Keratinocyte (primary cell): ENCODE measurements at places on chromosomes 6 and 20. TPM values are rescaled to one million over a fixed set of nuclear protein-coding genes. Genes with fewer than 3 reads are reported as not detected.
A peak's percentile ranks its signal among the peaks of the same experiment; 100 is the strongest.

- no peak for DNase-seq
Observed at GRCh38 chr6:127131772-127132376, 13.4 kb downstream of the RSPO3 start.

DNA sequence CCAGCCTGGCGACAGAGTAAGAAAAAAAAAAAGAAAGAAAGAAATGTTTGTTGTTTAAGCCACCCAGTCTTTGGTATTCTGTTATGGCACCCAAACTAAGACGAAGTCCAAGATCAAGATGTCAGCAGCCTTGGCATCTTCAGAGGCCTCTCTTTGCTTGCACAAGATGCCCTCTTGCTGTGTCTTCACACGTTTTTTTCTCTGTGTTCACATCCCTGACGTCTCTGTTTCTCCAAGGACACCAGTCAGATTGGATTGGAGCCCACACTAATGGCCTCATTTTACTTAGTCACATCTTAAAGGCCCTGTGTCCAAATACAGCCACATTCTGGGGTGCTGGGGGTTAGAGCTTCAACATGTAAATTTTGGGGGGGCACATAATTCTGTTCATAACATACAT, 380.9 kb downstream of the GJA1 start:
- DNase-seq, result no peak

BPIFB4 gene
- polyA plus RNA-seq, result not detected in 3 replicates

- no peak for DNase-seq
Observed at GRCh38 chr20:6705106-6705766, 62.2 kb upstream of the BMP2 start.

SIRPB2 gene
- polyA plus RNA-seq, result 1.1 to 2.1 TPM (median 1.6 TPM) in 3 replicates

DNA sequence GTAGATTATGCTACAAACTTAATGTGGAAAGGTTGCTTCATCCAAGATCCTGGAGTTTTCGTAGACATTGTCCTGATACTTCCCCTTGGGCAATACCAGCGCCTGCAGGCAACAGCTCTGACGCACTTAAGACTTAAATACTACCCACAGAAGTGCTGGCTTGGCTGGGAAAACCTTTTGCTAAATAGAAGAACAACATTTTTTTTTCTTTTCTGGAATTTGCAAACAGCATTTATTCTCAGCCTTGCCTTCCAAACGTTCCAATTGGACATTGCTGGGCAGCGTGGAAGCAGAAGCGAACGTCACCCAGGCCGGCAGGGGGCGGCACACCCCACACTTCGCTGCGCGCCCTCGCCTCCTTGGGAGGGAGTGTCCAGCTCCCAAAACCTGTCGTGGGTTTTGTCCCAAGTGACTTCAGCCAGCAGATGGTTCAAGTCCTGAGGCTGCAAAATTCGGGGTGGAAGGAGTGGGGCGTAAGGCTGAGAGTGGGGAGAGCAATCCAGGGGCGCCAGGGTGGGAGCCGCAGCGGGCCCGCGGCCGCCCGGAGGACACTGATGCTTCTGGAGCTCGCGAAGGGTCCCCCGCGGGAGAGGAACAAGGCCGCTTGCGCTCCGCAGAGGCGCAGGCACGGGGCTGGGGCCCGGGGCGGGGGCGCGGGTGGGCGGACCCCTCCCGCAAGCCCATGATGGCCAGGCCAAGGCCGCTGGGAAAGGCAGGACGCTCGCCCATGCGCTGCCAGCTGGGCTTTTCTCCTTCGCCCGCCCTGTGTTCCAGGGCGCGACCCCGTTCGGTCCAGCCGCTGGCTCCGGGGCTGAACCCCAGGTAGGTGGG, 60.8 kb upstream of the MAP3K4 start:
- peak; percentile 9 for DNase-seq

GRCh38 chr20:50331469-50332363, 141.1 kb downstream of the CEBPB start:
- DNase-seq, result no peak

CRYBG1 gene
- polyA plus RNA-seq, result 33.8 to 54.7 TPM (median 36.9 TPM) in 3 replicates

DLL1 gene
- 6.5 to 14.2 TPM (median 8.2 TPM) in 3 replicates for polyA plus RNA-seq

DDX39B gene
- polyA plus RNA-seq, result 270 to 540 TPM (median 314 TPM) in 3 replicates

DNA sequence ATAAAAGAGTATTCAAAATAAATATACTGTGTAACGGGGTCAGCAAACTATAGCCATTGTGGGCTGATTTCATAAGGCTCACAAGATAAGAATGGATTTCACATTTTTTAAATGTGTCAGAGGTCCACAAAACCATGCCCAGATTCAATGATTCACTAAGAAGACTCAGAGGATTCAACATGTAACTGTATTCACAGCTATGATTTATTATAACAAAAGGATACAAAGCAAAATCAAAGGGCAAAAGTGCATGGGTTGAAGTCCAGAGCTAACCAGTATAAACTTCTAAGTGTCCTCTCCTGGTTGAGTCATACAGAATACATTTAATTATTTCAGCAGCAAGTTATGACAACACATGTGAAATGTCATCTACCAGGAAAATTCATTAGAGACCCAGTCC, 49.2 kb downstream of the TBC1D32 start:
- no peak for DNase-seq

DNA sequence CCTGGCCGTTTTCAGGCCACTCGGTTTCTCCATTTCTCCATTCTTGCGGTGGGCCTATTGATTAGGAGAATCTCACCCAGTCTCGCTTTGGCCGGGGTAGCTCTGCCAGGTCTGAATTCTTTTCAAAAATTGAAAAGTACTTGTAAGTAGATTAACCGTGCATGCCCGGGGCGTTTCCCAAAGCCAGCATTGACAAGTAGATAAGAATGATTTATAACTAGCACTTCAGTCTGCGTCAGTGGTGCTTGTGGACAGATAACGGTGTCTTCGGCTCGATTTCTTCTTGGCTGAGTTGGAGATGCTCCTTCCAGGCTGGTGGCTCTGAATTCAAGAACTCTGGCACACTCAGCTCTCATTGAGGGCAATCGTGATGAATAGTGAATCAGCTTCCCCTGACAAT, 29.0 kb downstream of the SLC24A3 start:
- no peak for DNase-seq

DNA sequence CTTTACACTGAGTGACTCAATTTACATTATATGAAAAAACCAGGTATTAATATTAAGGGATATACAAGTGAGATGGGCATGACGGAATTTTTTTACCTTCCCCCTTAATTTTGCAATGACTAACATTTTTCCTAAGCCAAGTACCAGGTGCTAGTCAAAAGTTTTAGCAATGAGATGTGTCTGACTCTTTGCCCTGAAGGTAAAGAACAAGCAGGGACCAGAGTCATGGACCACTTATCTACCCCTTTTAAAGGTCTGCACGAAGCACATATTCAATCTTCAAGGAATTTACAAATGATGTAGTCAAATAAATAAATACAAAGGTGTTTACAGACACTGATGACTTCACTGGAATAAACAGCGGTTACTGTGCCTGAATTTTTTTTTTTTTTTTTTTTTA, 1.4 kb downstream of the GLO1 start:
- DNase-seq, result peak; percentile 55

LST1 gene
- polyA plus RNA-seq, result 0.18 TPM in 1 of 3 replicates, not detected in the others

EPHA7 gene
- not detected in 3 replicates for polyA plus RNA-seq

- no peak for DNase-seq
Observed at GRCh38 chr20:53935344-53936084, 134.9 kb downstream of the BCAS1 start.

- no peak for DNase-seq
Observed at GRCh38 chr20:54981175-54981574, 505.8 kb downstream of the DOK5 start.

DNA sequence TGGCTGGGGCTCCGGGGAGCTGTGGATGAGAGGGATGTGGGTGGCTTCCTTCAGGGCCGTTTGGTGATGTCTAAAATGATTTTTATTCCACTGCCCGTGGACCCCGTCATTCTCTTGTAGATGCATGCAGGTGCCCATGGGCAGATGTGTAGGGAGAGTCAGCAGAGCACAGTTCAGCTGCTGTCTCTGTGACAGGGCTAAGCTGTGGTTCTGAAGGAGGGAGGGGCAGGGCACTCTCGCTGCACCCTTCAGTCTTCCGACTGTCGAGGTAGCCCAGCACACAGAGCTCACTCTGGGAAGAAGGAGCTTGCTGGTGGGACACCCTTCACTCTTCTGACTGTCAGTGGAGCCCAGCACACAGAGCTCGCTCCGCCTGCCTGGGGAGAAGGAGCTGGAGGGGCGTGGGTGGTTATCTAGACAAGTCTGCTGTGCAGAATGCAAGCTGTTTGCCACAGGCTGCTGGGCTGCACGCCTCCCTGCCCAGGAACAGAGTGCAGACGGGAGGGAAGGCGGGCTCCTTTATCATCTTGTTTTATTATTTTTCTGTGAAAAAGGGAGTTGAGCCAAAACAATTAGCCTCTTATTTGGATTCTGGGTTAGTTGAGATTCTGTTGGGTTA, 28.4 kb upstream of the ADRM1 start:
- DNase-seq, result no peak

DNA sequence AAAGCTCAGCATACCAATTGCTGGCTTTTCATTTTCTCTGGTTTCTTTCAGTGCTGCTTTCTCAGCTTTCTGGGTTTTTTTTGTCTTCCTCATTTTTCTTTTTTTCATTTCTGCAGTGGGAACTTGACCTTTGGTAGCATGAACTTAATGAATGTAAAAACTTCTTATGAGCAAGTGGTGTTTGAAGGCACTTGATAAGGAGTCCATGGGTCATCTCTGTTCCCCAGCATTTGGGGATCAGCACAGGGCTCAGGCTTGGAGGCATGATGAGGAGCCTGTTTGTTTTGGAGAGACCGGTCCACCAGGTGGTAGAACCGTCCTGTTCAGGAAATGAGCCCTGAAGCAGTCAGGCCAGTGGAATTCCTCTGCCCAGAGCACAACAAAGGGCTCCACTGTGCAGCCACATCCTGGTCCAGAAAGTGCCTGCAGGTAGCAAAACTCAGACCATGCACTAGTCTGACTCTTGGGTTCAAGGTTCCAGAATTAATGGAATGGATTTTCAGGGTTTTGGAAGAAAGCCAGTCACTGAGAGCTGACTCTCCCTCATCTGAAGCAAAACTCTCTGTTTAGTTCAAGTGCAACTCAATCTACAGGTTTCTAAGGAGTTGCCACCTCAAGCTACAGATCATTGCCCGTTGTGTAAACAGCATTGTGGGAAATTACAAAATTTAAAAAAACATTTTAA, 52.3 kb upstream of the ADGRF1 start:
- DNase-seq, result no peak

GRCh38 chr20:3935956-3936340, 46.8 kb downstream of the PANK2 start:
- DNase-seq, result no peak

- no peak for DNase-seq
Observed at GRCh38 chr20:49937027-49937929, 1.1 kb downstream of the RNF114 start.

PAX1 gene
- not detected in 3 replicates for polyA plus RNA-seq

DNA sequence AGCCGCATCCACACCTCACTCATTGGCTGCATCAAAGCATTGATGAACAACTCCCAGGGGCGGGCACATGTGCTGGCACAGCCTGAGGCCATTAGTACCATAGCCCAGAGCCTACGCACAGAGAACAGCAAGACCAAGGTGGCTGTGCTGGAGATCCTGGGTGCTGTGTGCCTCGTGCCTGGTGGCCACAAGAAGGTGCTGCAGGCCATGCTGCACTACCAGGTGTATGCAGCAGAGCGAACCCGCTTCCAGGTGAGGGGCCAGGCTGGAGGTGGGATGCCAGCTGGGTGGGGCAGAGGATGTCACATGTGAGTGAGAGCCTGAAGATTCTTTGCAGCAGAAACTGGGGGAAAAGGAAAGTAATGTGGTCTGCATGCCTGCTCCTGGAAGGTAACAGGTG, 66.7 kb downstream of the MOCS1 start:
- DNase-seq, result no peak

DNA sequence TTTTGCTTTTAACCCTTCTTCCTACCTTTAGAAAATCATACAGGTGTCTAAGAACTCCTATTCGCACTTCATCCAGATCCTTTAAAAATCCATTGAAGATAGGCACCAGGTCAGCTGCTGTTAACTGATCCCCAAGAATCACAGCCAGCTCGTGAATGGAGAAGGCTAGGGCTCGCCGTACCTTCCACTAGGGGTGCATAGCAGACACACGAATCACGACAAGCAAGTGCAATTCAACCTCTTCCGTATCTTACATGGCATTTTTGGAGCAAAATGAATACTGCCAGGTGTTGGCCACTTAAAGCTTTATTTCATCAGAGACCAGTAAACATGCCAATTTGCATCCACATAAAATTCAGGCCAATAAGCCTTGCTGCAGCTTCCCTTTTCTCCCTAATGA, 10.8 kb upstream of the ANKRD60 start:
- DNase-seq, result no peak

RAD21L1 gene
- 0.06 TPM in 1 of 3 replicates, not detected in the others for polyA plus RNA-seq

SUMO4 gene
- 0.09 TPM in 2 of 3 replicates, not detected in the other for polyA plus RNA-seq

GRCh38 chr20:53943522-53944291, 126.7 kb downstream of the BCAS1 start:
- no peak for DNase-seq

DNA sequence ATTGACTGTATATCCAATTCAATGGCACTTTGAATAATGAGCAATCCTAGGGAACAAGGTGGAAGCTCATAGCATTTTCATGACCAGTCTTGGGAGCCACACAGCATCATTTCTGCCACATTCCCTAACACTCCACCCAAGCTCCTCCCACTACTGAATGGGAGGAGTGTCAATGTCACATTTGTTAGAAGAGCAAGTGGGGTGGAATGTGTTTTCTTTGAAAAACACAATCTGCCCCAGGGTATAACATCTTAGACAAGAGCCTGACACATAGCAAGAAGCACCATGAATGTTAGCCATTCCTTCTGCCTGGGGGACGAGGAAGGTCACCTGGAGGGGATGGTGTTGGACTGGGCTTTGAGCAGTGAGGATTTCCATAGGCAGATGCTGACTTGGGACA, 258.3 kb upstream of the PMEPA1 start:
- DNase-seq, result no peak

DNA sequence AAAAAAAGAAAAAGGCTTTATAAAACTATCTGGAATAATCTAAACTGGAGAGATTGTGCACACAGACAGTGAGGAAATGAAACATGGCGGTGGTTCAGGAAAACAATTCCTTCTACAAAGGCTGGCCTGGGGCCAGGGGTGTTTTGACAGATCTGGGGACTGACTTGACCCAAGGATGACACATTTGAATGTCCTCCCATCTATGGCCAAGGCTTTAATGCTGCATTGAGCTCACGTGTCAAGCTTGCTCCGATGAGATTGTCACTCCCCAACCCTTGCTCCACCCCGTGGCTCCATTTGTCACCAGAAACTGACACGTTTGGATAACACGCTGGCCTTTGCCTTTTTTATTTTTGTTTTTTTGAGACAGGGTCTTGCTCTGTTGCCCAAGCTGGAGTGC, 156.1 kb downstream of the ZFP64 start:
- no peak for DNase-seq
